Activated CD4-positive, alpha-beta memory T cell treated with anti-CD3 and anti-CD28 coated beads, Interleukin-2, amount 10 ng/mL, durations not matched to agents 7 days and 5 days (primary cell): ENCODE measurements at places on chromosomes 4 and X. TPM values are rescaled to one million over a fixed set of nuclear protein-coding genes. Genes with fewer than 3 reads are reported as not detected.

The CLCN4 gene
- total RNA-seq: not detected

The LRBA gene
- total RNA-seq: 45.2 TPM

The STAP1 gene
- total RNA-seq: 29.5 TPM

The MYL5 gene
- 14.0 TPM for total RNA-seq

The TCEANC gene
- 4.3 TPM for total RNA-seq

The NLGN4X gene
- total RNA-seq: not detected

The USP17L29 gene
- not detected for total RNA-seq

DNA sequence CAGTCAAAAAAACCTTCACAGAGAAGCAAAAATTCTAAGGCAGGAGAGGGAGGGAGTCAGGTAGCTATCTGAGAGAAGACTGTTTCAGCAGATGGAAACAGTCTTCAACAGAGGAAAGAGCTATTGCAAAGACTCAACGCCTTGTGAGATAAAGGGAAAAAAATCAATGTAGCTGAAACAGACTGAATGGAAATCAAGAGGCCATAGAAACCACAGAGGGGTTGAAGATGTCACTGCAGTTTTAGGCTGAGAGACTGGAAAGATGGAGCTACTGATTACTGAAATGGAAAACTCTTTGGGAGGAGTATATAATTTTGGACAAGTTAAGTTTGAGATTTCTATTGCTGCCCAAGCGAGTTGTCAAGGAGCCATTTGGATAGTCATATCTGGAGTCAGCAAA lies 28.4 kb upstream of the CXCL8 start:
- H3K27ac ChIP-seq: no peak overlapping the region
- no peak overlapping the region for H3K4me3 ChIP-seq
- H3K4me1 ChIP-seq: peaks cover 9% of the 10 kb centered on the region
- no peaks in the 10 kb centered on the region for H3K27me3 ChIP-seq
- DNase-seq: no peak

DNA sequence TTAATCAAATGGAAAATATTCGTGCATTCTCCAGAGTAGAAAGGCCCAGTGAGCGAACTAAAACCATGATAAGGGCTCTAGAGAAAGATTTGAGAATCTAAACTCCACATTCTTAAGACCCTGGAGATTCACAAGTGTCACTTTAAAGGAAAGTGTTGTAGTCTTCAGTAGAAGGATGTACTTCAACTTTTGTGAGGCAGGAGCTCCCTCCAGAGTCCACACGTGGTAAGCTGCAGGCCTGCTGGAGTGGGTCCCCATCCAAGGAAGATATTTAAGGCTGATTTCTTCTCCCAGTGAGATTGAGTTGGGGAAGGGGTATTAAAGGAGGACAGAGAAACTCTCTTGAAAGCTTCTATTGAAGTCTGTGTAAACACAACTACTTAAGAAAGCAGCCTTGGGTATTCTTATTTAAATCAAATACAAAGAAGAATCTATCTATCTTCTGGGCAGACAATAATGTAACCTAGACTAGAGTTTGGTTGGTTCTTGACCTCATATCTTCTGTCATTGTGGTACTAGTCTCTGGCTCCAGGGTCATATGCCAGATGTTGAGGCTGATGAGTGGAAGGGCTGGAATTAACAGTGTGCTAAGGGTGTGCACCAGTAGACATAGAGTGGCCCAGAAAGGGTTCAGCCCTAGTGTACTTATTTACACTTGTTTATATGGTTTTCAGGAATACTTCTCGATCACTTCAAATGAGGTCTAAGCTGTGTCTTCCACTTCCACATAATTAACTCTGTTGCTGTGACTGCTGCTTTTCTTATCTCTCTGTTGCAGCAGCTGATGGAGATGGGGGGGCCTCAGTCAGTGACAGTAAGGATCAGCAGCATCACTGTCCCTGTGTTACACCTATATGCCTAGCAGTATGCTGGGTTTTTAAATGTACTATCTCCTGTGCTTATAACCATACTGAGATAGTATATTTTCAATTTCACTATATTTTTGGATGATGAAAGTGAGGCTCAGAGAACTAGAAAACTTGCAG lies 76.1 kb downstream of the HMGB2 start:
- no peak overlapping the region for H3K4me3 ChIP-seq
- no peak overlapping the region for H3K27ac ChIP-seq
- H3K36me3 ChIP-seq: no peaks in the 10 kb centered on the region
- H3K27me3 ChIP-seq: no peaks in the 10 kb centered on the region
- peak; percentile 59 for DNase-seq

- no peaks in the 10 kb centered on the region for H3K27me3 ChIP-seq
- no peaks in the 10 kb centered on the region for H3K4me1 ChIP-seq
- H3K36me3 ChIP-seq: peaks cover 71% of the 10 kb centered on the region
- DNase-seq: no peak
- H3K27ac ChIP-seq: no peak overlapping the region
These were observed 32.0 kb downstream of the DCTD start for GRCh38 chr4:182885022-182885737.

- H3K4me1 ChIP-seq: no peaks in the 10 kb centered on the region
- peaks cover 1% of the 10 kb centered on the region for H3K27me3 ChIP-seq
- no peak overlapping the region for H3K27ac ChIP-seq
These were observed 60.4 kb downstream of the NPY5R start for GRCh38 chr4:163404080-163404479.

- no peak overlapping the region for H3K4me3 ChIP-seq
- no peaks in the 10 kb centered on the region for H3K4me1 ChIP-seq
- peak; percentile 16 for DNase-seq
- H3K36me3 ChIP-seq: no peaks in the 10 kb centered on the region
- H3K27ac ChIP-seq: no peak overlapping the region
- no peaks in the 10 kb centered on the region for H3K27me3 ChIP-seq
These were observed 118.7 kb upstream of the AP1S2 start for GRCh38 chrX:15973299-15973698.

DNA sequence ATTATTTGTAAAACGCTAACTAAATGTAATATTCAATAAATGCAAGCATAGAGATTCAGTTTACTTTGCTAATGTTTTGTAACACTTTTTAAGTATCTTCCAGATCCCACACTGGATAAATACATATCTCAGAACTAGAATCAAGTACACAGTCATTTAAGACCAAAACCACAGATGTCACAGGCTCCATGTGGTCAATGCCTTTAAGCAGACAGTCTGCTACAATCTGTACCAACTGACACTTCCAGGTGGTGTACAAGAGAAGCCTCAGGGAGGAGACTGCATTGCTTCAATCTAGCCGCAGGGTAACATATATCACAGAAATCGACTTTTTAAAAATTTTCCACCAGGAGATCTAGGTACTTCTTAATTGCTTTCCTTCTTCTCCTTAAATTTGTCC lies 229.6 kb upstream of the DIAPH2 start:
- no peaks in the 10 kb centered on the region for H3K27me3 ChIP-seq
- H3K27ac ChIP-seq: no peak overlapping the region
- H3K36me3 ChIP-seq: no peaks in the 10 kb centered on the region
- no peak overlapping the region for H3K4me3 ChIP-seq

GRCh38 chrX:32937043-32937442 lies 274.3 kb downstream of the DMD start:
- H3K27ac ChIP-seq: no peak overlapping the region
- no peak overlapping the region for H3K4me3 ChIP-seq
- H3K4me1 ChIP-seq: no peaks in the 10 kb centered on the region

GRCh38 chr4:108036213-108036612 lies 46.5 kb downstream of the HADH start:
- peak; percentile 49 for DNase-seq
- no peak overlapping the region for H3K4me3 ChIP-seq
- H3K27me3 ChIP-seq: no peaks in the 10 kb centered on the region
- peaks cover 22% of the 10 kb centered on the region for H3K36me3 ChIP-seq
- peaks cover 13% of the 10 kb centered on the region for H3K4me1 ChIP-seq

DNA sequence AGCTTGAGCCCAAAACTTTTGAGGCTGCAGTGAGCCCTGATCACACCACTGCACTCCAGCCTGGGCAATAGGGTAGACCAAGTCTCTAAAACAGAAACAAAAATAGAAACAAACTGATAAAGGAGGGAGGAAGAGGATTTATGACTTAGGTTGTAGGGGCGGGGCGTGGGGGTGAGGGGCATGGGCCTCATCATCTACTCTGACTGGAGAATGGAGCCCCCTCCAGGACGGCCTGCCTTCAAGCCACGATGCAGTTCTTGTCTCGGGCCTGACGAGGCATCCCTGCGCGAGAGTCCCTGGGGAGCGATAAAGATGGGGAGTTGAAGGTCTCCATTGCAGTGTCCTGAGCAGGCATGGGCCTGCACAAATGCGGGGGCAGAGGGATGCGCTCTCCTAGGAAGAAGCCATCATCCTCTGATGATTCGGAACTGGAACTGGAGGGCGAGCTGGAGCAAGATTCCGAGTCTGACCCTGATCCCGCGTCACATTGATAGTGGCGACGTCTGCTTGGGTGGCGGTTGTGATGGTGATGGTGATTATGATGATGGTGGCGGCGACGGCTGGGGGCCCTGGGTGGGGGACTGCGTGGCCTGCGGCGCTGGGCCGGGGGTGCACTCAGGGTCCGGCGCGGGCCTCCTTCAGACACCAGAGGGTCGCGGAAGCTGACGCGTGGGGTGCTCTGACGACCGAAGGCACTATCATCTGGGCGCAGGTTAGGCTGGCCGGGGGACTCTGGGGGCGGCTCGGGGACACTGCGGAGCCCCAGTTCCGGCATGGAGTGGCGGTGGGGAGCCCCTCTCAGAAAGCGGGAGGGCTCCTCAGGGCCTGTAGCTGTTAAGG lies 4.0 kb downstream of the PLP2 start:
- no peak overlapping the region for H3K4me3 ChIP-seq
- no peak overlapping the region for H3K27ac ChIP-seq
- peaks cover 48% of the 10 kb centered on the region for H3K4me1 ChIP-seq
- DNase-seq: no peak
- no peaks in the 10 kb centered on the region for H3K27me3 ChIP-seq

DNA sequence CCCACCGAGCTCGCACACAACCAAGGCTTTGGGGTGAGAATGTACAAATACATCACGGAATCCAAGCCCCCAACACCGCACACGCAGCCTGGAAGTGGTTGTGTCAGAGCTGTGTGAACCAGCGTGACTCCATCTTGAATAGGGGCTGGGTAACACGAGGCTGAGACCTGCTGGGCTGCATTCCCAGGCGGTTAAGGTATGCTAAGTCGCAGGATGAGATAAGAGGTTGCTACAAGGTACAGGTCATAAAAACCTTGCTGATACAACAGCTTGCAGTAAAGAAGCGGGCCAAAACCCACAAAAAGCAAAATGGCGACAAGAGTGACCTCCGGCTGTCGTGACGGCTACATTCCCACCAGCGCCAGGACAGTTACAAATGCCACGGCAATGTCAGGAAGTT lies 258.4 kb downstream of the DHRSX start:
- no peak overlapping the region for H3K4me3 ChIP-seq
- no peak for DNase-seq
- no peaks in the 10 kb centered on the region for H3K4me1 ChIP-seq
- H3K36me3 ChIP-seq: peaks cover 20% of the 10 kb centered on the region
- no peak overlapping the region for H3K27ac ChIP-seq
- no peaks in the 10 kb centered on the region for H3K27me3 ChIP-seq

- no peaks in the 10 kb centered on the region for H3K4me1 ChIP-seq
- no peak for DNase-seq
- H3K4me3 ChIP-seq: no peak overlapping the region
These were observed 620.0 kb downstream of the ANKRD50 start for GRCh38 chr4:124092541-124092984.

- H3K4me1 ChIP-seq: no peaks in the 10 kb centered on the region
- no peaks in the 10 kb centered on the region for H3K27me3 ChIP-seq
- H3K36me3 ChIP-seq: no peaks in the 10 kb centered on the region
These were observed 19.4 kb downstream of the LGI2 start for GRCh38 chr4:25011135-25011866.
